Gastroesophageal sphincter (tissue), 4 donors: ENCODE measurements at places on chromosomes 4 and X.

DNA sequence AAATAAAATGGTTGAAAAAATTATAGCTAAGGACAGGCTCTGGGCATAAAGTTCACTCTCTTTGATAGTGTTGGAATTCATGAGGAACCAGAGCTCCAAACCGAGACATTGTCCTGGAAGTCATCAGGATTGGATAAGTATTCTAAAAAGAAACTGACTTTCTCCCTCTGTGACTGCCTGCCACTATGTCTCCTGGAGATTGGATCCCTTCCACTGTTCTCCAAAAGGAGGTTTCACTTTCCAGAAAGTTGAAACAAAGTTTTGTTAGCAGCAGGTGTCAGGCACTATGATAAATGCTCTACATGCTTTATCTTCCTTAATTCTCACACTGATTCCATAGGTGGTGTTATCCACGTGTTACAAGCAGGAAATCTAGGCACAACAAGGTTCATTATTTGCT lies 16.8 kb downstream of the BANK1 start:
- ATAC-seq, result no peak

DNA sequence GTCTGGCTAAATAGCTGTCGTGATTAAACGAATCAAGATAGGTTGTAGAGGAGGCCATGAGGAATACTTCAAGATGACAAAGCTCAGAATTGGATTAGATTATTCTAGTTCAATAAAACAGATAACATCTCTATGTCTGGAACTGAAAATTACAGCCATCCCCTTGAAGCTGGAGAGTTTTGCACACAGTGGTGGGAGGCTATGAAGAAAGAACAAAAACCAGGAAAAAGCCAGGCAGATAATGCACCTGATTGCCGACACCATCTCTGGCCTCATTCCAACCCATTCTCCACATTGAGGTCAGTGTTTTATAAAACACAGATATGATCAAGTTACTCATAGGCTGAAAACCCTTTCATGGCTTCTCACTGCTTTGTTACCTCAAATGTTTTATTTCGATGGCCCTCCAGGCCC lies 188.3 kb downstream of the RASL11B start:
- no peak for ATAC-seq

GRCh38 chr4:158796370-158797140 lies 27.7 kb downstream of the FNIP2 start:
- no peak for ATAC-seq

GRCh38 chrX:130393451-130394074 lies 8.1 kb upstream of the GPR119 start:
- ATAC-seq, result no peak

DNA sequence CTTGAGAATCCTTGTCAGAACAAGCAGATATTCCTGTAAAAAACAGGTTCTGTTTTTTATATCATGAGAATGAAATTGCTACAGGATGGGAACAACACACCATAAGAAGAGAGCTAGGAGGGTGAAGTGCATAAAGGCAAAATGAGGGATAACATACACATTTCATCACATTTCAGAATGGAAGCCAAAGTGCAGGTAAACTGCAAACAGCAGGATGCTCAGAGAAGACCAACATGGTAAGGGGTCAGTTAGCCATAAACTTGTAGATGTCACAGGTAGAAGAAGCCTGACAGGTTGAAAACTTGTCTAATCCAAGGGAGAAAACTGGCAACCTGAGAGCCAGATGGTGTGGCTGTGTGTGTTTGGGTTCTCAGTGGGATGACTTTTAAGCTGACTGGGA lies 88.9 kb upstream of the FAT1 start:
- no peak for ATAC-seq

- ATAC-seq, result no peak
Observed at GRCh38 chr4:142065086-142065647, 428.8 kb downstream of the IL15 start.
